ENCODE measurements at places on chromosomes 6 and 20.

- DNase-seq: peak; percentile 81
Measured at GRCh38 chr20:7856756-7857155, 83.5 kb downstream of the HAO1 start.

GRCh38 chr6:127186889-127187288 is 68.4 kb downstream of the RSPO3 start:
- DNase-seq: no peak

DNA sequence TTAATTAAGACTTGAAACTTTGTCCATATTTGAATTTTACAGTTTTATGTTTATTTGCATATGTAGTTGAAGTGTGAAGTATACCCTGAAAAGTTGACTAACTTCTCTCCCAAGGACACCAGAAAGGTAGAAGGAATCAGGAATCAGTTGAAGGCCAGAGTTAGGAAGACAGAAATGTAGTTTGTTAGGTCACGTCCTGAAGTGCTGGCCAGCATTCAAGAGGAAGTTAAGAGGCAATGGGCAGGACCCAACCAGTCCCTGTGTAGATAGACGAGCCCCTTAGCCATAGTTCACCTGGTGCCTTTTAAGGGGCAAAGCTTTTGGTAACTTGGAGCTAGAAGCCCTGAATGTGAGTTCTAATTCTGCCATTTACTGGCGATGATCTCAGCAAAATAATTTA is 250.4 kb upstream of the KCNQ5 start:
- no peak for DNase-seq

GRCh38 chr20:48035961-48036731 is 250.9 kb upstream of the SULF2 start:
- DNase-seq: peak; percentile 69

- DNase-seq: peak; percentile 54
Measured at GRCh38 chr20:2756056-2756611, 44.3 kb downstream of the CPXM1 start.

- DNase-seq: no peak
Measured at GRCh38 chr6:1285556-1285955, 26.3 kb upstream of the FOXQ1 start.

DNA sequence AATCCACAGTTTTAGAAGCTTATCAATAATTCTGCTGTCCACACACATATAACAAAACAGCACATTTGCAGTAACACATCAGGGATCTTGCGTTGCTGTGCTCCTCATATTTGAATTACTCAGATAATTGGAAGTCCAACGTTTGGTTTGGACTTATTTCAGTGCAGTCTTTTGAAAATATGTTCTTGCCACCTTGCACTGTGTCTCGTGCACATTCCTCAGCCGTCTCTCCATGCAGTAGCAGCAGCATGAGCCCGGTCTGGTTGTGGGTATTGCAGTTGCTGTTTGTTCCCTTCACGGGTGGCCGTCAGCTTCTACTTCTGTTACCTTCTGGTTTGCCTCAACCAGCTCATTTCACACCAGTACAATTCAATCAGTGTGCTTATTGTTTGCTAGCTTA is 215.5 kb downstream of the SLC24A3 start:
- peak; percentile 44 for DNase-seq

DNA sequence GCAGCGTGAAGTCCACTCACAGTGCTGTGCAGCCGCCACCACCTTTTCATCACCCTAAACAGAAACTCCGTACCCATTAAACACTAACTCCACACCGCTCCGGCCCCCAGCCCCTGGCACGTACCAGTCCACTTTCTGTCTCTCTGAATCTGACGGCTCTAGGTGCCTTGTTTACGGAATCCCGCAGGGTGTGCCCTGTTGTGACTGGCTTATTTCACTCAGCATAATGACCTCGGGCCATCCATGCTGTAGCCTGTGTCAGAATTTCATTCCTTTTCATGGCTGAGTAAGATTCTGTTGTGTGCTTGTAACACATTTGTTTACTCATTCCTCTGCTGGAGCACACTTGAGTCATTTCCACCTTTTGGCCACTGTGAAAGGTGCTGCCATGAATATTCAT is 18.0 kb downstream of the TCFL5 start:
- no peak for DNase-seq

- DNase-seq: no peak
Measured at GRCh38 chr6:20630136-20630535, 95.9 kb downstream of the CDKAL1 start.

- DNase-seq: no peak
Measured at GRCh38 chr6:148370176-148370575, 27.5 kb downstream of the SASH1 start.

DNA sequence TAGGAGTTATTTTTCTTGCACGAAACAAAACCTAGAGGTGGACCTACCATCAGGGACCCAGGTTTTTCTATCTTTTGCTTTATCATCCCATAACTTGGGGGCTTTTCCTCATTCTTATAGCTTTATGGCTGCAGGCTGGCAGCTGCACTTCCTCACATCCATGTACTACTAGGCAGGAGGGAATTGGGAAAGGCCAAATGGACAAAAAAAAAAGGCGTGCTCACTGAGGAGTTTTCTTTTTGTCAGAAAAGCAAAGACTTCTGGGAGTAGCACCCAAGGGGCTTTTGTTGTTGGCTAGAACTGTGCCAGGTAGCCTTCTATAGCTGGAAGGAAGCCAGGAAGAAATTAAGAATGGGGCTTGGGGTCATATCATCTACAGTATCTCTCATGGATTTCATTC is 61.4 kb downstream of the SLX4IP start:
- no peak for DNase-seq

DNA sequence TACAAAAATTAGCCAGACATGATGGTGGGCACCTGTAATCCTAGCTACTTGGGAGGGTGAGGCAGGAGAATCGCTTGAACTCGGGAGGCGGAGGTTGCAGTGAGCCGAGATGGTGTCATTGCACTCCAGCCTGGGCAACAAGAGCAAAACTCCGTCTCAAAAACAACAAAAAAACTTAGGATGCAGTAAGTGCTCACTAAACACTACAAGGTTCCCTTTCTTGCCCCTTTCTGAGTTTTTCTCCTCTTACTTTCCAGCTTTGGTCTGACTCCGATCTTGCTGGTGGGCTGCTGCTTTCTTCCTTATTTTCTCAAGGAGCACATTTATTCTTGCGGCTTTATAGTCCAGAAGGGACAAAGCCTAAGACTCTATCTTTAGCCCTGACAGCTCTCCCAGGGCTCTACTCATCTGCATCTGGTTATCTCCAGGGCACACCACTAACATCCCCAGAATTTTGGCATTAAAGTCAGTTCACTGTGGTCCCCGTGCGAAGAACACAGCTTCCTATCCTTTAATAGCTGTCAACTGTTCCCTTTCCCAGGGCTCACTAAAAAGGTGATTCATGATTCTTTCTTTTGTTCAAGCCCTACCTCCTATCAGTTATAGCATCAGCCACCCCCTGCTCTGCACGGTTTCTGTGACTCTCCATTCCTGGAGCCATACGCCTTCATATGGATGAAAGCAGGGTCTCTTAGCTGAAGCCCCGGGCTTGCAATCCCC is 17.1 kb upstream of the RPN2 start:
- no peak for DNase-seq

- no peak for DNase-seq
Measured at GRCh38 chr6:110738899-110739365, 76.3 kb downstream of the CDK19 start.

DNA sequence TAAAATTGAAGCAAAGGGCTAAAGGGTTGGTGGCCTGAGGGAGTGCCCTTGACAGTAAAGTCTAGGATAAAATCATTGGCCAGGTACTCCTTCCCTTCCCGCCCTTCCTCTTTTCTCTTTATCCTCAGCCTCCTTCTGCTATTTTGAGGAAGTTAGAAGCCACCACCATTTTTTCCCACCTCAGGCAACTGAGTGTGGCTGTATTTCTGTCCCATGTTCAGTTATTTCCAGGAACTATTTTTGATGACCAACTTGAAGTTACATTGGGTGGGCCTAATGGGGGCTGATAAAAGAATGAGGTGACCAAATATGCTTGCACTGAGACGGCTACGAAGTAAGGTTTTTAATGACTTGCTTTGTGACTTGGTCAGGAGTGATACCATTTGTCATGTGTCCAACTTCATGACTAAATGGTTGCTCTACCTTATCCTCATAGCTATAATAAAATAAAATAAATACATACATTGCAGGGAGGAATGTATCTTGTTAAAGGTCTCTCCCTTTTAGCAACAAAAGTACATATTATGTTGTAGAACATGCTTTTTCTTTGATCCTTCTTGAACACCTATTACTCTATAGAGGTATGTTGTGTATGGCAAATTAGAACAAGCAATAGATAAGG is 12.0 kb downstream of the PTPN1 start:
- DNase-seq: no peak

- peak; percentile 74 for DNase-seq
Measured at GRCh38 chr6:3484192-3484591, 27.3 kb upstream of the SLC22A23 start.

DNA sequence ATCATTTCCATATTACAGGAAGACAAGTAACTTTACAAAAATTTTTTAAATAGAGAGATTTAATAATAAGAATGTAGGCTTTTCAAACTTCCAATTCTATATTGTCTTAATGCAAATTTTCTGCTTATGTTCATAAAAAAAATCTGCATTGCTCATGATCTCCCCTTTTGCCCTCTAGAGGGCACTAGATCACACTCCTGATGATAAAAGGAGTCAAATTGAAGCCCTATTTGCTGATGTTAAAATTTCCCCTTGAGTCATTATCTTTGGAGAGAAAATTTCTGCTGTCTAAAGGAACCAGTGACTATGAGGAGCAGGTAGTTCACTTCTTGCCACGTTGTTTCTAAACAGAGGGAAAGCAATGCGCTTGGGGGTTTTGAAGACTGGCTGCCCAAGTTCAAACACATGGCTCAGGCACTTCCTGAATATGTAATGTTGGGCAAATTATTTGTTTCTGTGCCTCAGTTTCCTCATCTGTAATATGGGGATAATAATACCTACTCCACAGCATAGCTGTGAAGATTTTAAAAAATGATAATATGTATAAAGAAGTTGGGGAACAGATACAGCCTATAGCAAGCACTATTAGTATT is 874.2 kb downstream of the TFAP2A start:
- DNase-seq: peak; percentile 61

GRCh38 chr20:4169360-4170190 is 154.2 kb upstream of the RNF24 start:
- DNase-seq: no peak

- DNase-seq: no peak
Measured at GRCh38 chr6:65776332-65776731, 69.3 kb upstream of the EYS start.

- peak; percentile 86 for DNase-seq
Measured at GRCh38 chr20:57435498-57436222, 44.5 kb downstream of the RBM38 start.

- no peak for DNase-seq
Measured at GRCh38 chr6:138920906-138921305, 67.1 kb downstream of the REPS1 start.

DNA sequence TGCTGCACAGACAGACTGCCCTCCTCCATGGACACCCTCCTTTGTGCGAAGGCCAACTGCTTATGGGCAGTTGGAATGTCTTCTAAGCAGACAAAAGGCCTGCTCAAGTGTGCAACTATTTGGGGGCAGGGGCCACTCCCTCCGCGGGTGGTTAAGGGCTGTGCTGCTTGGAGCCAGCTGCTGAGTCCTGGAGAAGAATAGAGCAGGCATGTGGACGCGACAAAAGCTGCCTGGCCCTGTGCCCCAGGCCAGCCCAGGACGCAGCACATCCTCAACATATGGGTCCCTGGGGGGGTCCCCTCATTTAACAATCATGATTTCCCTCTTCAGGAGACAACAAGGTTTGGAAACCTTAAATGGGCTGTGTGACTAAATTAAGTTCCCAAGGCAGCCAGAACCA is 45.5 kb upstream of the ENTPD6 start:
- no peak for DNase-seq

- peak; percentile 51 for DNase-seq
Measured at GRCh38 chr6:100260584-100260983, 204.1 kb downstream of the SIM1 start.

DNA sequence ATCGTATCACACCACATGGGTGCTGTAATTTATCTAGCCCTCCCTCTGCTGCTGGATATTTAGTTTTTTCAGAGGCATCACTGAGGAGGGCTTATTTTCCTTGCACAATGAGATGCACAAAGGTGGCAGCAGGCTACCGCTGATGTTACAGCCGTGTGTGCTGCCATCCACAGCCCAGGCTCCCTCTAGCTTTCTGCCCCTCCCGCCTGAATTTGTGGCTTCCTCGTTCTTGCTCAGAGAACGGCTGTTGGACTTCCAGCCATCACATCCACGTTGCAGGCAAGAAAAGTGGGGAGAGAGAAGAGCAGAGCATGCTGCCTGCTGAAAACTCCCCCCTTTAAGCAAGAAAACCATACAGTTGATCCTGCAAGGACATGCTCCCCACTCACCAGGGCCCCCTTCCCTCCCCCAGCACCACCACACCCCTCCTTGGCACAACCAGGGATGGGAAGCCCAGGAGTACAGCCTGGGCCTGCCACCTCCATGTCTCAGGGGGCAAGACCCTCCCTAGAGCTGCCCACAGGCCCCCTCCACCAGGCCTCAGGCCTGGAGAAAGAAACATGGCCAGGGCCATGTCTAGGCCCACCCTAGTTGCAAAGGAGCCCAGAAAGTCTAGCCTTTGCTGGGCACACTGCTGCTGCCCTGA is 102.6 kb downstream of the MRPL14 start:
- DNase-seq: peak; percentile 76

DNA sequence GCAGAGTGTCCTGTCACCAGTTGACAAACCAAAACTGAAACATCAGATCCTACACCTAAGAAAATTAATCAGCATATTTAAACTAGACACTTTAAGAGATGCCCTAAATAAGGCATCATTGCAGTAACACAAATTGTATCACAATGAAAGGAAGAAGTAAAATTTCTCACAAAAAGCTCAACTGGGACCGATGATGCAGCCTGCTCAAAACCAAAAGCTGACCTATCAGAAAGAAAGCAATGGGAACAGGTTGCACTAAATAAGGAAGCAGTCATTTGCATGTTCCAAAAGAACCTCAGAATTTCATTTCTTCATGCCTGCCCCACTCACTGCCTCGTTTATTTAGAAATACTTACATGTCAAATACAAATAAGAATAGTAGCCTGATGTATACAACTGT is 12.1 kb downstream of the HIVEP2 start:
- DNase-seq: no peak

All from RPMI7951 (cell line).